ENCODE measurements at places on chromosomes 4 and X.

GRCh38 chr4:2297606-2298531 is 36.0 kb upstream of the MXD4 start:
- no peak for DNase-seq

GRCh38 chrX:19609541-19609940 is 94.2 kb upstream of the MAP3K15 start:
- no peak for DNase-seq

DNA sequence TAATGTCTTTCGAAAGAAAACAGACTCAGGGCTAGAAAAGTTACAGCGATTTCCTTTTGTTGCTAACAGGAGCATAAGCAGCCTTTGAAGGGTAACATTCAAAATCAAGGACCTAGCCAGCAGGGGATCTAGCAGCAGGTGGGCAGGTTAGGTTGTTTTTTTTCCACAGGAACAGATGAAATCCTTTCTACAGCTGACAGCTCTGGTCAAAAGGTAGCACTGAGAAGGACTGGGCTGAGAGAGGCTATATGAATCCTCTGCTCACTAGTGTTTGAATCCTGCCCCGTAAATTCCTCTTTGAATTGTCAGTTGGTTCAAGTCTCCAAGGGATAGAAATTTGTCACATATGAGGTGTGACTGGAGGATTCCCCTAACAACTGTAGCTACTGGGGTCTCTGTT is 188.2 kb downstream of the SH2D1A start:
- no peak for DNase-seq

DNA sequence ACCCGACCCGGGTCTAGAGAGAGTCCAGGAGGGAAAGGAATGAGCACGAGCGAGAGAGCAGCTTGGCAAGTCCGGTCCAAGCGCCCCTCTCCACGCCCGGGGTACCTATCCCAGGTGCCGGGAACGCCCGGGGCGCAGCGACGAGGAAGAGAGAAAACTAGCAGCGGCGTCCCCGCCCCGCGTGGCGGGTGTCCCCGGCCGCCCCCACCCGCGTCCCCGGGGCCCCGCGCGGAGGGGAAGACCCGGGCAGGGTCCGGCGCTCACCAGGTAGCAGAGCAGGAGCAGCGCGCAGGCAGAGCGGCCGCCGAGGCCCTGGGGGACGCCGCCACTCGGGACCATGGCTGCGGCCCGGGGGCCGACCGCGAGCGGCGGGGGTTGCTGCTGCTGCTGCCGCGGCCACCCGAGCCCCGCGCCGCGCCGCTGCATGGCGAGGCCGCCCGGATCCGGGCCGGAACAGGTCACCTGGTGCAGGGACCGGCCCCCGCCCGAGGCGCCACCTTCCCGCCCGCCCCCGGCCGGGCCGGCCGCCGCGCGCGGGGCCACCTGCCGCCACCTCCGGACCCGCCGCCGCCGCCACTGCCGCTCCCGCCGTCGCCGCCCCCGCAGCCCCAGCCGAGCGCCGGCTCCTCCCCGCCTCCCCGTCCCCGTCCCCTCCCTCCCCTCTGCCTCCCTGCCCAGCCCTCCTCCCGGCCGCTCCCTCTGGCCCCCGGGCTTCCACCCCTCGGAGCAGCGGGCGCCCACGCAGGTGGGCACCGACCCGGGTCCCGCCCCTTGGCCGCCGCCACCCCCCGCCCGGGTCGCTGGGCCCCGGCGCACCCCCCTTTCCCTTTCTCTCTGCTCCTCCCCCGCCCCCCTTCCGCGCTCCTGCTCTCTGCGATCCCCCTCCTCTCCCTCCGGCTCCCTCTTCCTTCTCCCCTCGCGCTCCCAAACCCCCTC is at the start of gene SEL1L3:
Gene SEL1L3, minus strand, starts transcription at position 578 of the 936 bp plus-strand sequence. Its CDS starts 152 bp downstream, at position 426.
- peak; percentile 32 for DNase-seq

- no peak for DNase-seq
These were observed 202.6 kb downstream of the TMA16 start for GRCh38 chr4:163697121-163697520.

- no peak for DNase-seq
These were observed 158.5 kb downstream of the SHOX start for GRCh38 chrX:789096-789495.

GRCh38 chrX:47170861-47171692 is 22.6 kb upstream of the UBA1 start:
- no peak for DNase-seq

DNA sequence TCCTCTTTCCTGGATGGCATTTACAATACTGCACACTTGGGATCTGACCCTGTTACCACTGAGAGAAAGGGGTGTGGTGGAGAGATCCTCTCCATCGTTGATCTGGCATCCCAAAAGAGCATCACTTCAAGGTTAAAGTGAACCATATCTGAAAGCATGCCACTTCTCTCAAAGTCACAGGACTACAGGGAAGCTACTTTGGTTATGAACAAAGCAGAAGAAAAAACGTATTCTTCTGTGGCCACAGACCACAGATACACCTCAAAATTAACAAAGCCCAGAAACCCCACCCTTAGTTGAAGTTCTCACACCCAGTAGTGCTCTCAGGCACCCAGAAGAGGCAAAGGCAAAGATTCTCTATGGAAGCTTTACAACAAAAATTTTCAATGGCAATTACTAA is 108.3 kb downstream of the JADE1 start:
- no peak for DNase-seq

DNA sequence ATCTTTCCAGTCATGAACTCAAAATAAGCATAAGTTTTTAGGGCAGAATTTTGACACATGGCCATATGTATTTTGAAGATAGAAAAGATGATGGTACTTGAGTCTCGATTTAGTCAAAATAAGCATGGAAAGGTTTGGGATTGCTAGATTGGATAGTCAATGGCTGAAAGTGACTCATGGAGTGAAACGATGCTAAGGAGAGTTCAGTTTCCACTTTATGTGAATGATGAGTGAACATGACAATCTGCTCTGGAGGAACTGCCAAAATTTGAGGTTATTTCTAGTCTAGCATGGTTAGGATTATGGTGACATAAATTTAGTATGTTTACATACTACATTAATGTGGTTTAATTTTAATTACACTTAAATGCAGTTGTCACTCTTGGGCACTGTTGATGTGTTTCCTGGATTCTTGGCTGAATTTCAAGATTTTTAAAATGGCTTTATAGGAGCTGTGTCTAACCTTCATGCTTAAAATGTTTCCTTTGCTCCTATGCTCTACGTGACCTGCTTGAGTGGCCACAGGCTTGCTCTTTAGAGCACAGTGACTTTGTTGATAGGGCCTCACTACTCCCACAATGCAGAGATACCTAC is 17.1 kb downstream of the DDX3X start:
- no peak for DNase-seq

Measured in activated gamma-delta T cell treated with anti-CD3 and anti-CD28 coated beads, Interleukin-2, amount 50 U/mL, for 16 hours (primary cell).